Dermis microvascular lymphatic vessel endothelial cell (primary cell): ENCODE measurements at places on chromosomes 11 and 22.
A peak's percentile ranks its signal among the peaks of the same experiment; 100 is the strongest.

GRCh38 chr11:134853992-134854991 lies 442.2 kb upstream of the B3GAT1 start:
- DNase-seq: no peak

DNA sequence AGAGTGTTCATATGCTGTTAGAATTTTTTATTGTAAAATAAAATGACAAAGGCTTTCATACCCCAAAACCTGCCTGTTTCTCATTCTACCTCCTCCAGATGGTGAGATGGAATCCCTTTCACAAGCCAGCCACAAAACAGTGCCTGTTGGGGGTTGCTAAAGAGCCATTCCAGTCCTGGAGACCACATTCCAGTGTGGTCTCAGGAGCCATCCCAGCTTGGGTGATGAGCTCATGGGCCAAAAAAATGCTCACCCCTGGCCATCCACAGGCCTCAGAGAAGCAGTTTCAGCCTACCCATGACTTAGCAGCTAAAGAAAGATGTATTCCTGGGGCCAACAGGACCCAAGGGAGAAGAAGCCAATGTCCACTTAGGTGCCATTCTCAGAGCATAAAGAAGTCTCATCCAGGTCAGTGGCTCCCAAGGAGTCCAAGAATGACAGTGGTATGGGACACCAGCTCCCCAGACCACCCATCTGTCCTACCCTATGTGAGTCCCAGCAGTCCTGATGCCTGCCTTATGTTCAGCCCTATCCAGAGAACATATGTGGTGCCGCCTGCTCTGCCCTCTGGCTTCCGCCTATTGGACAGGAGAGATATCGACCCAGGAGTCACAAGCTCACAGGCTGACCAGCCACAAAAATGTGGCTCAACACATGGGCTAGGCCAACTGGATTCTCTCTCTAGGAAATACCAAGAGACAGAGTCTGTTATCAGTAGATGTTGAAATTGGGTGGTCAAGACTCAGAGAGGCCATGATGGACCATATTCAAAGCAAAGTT lies 26.4 kb downstream of the C11orf91 start:
- no peak for DNase-seq

GRCh38 chr11:115893461-115894099 lies 389.4 kb upstream of the CADM1 start:
- no peak for DNase-seq

DNA sequence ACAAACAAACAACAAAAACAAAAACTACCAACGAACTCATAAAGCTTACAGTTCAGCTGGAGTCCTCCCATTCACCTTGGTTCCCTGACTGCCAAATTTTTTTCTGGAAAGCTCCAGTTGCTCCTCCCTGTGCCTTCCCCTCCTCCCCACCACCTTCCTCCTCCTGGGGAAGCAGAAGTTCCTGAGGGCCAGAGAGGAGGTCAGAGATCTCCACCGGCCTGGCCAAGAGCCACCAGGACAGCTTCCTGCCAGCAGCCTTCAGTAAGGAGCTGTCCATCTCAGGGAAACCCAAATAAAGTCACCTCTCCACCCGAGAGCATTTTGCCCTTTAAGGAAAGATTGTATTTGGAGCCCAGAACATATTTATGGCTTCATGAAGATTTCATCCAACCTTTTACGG lies 20.0 kb downstream of the APLNR start:
- no peak for DNase-seq

GRCh38 chr11:124946735-124947141 lies 7.3 kb upstream of the CCDC15 start:
- no peak for DNase-seq

DNA sequence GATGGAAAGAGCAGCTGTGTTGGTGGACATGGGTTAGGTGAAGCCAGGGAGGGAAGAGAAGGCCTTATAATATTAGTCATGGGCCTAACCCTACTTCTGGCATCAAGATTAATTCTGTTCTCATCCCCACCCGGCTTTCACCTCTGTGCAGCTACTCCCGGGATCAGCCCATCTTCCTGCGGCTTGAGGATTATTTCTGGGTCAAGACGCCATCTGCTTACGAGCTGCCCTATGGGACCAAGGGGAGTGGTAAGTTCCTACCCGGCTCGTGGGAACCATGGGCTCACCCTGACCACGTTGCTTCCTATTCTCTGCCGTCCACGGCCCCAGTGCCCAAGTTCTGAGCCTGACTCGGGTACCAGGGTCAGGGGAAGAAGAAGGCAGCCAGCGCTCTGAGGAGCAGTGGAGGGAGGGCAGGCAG lies 51.6 kb downstream of the ST3GAL4 start:
- DNase-seq: no peak

DNA sequence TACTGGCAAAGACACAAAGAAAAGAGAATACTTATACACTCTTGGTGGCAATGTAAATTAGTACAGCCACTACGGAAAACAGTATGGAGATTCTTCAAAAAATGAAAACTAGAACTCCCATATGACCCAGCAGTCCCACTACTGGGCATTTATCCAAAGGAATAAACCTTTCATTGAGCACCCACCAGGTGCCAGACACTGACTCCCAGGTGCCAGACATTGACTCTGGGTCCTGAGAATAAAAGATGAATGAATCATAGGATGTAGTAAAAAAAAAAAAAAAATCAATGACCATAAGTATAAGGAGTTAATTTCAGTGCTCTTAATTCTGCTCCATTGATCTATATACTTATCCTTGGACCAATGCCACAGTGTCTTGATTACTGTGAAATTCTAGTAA lies 28.2 kb downstream of the HEPHL1 start:
- no peak for DNase-seq

DNA sequence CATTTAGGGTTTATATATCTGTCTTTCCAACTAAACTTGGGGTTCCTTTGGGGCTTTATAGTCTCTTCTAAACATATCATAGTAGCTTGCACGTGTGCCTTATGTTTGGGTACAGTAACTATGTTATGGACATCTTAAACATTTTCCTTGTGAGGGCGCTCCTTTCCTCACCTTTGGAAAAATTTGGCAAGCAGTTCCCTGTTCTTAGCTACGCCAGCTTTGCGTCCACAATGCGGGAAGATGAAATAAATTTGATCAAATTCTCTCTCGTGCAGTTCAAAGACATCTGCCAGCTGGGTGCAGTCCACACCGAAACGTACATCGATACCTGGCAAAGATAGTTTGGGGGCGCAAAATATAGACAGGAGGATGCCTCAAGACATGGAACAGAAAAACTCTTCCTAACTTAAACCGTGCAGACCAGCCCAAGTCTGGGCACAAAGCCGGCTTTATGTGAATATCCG lies 548 bp downstream of the FDXACB1 start:
- no peak for DNase-seq

- no peak for DNase-seq
Observed at GRCh38 chr11:107752949-107753822, 41.3 kb upstream of the SLN start.

DNA sequence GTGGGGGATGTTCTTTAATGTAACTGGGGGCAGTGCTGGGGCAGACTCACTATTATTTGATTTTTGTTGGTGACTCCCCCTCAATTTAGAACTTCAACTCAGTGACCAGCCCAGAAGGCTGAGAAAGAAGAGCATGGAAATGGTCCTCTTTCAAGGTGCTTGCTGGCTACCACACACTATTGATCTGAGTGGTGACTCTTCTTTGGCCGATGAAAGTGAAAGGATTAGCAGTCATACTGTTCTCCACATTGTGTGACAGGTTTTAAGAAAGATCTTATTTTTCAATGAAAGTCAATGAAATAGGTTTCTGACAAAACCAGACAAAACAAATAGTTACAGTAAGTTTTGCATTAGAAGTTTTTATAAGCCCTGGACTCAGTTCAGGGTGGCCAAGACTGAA lies 29.9 kb downstream of the NLRP14 start:
- no peak for DNase-seq

DNA sequence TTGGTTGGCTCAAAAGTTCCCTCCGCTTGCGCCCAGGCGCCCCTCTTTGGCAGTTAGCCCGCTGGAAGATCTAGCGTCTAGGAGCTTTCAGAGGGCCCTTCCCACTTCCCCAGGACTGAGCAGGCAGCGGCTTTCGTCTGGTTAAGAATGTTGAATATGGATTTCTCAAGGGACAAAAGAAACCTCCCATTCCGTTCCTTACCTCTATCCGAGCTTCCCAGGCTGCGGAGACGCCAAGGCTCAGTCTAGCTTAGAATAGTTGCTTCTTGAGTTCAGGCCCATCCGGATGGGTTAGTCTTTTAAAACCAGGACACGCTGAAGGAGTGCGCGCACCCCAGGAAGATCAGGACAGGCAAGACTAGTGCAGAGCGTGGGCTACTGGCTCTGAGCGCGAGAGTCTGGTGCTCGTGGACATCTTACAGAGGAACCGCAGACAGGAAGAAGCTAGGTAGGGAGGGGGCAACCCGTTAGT lies 1.6 kb downstream of the NELL1 start:
- no peak for DNase-seq

DNA sequence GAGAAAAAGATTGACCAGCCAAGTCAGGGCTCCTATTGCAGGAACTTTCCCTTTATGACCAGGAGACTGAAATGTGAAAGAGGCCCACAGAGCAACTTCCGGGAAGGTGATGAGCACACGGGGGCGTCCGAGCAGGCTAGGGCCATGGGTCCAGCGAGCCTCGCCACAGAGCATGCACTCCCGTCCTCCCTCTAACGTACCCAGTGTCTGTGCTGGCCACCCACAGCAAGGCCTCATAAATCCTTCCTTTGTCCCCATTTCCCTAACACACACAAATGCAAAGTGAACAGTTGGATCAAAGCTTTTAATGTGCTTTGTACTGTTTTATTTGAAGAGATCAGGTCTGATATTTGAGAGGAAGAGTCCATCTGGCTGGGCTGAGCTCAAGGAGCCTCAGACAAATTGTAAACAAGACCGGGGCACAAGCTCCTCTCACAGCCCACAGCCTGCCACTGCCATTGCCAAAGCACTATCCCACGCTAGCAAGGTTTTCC lies 44.3 kb downstream of the BLID start:
- no peak for DNase-seq

- DNase-seq: peak; percentile 46
Observed at GRCh38 chr11:5123802-5124521, 14.2 kb downstream of the OR52A5 start.

- DNase-seq: no peak
Observed at GRCh38 chr11:11366793-11367192, 13.7 kb upstream of the CSNK2A3 start.

DNA sequence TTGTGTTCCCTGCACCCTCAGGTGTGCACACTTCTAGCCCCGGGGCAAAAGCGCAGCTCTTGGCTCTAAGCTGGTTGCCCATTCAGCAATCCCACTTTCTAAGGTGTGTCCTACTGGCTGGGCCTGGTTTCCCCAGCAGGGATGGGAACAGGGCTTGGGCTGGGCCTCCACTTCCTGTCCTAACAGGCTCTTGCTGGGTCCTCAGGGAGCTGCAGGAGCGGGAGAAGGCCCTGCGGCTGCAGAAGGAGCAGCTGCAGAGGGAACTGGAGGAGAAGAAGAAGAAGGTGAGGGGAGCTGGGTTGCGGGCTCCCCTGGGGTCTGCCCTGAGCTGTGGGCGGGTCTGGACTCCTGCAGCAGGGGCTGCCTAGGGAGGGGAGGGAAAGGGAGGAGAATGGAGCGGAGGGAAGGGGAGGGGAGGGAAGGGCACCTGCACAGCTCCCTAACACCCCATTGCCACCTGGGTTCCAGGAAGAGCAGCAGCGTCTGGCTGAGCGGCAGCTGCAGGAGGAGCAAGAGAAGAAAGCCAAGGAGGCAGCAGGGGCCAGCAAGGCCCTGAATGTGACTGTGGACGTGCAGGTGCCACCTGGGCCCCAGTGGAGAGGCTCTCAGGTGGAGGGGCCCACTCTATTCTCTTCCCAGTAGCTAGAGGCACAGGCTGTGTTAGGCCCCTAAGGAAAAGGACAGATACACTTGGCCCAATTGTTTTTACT lies 24.6 kb downstream of the INCENP start:
- DNase-seq: no peak

DNA sequence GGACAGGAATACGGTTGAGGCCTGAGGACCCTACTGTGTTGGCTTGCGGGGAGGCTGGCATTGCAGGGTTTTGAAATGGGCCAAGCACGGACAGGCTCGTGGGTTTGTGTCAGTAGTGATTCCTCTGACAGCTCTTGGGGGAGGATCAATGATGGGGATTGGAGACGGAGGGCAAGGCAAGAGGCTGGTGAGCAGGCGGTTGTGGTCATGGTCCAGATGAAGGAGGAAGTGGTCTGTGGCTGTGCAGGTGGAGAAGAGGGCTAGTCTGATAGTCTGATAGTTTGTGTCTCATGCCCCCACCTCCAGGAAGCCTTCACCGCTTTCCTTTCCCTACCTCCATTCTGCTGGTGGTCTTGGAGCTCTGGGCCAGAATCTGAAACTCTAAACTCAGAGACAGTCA lies 3.0 kb downstream of the MAFF start:
- DNase-seq: no peak

DNA sequence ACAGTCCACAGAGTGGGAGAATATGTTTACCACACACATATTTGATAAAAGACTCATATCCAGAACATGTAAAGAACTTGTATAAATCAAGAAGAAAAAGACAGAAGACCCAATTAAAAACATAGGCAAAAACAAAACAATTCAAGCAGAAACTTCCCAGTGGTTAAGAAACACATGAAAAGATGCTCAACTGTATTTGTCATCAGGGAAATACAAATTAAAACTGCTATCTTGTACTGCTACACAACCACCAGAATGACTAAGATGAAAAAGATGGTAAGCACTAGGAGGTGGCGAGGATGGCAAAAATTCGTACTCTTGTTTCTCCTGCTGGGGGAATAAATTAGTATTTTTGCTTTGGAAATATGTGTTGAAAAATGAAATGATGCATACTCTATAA lies 192.3 kb upstream of the C11orf87 start:
- no peak for DNase-seq

- DNase-seq: no peak
Observed at GRCh38 chr11:78635814-78636506, 61.3 kb upstream of the NARS2 start.

GRCh38 chr22:23800297-23801237 lies 13.8 kb downstream of the SMARCB1 start:
- no peak for DNase-seq

DNA sequence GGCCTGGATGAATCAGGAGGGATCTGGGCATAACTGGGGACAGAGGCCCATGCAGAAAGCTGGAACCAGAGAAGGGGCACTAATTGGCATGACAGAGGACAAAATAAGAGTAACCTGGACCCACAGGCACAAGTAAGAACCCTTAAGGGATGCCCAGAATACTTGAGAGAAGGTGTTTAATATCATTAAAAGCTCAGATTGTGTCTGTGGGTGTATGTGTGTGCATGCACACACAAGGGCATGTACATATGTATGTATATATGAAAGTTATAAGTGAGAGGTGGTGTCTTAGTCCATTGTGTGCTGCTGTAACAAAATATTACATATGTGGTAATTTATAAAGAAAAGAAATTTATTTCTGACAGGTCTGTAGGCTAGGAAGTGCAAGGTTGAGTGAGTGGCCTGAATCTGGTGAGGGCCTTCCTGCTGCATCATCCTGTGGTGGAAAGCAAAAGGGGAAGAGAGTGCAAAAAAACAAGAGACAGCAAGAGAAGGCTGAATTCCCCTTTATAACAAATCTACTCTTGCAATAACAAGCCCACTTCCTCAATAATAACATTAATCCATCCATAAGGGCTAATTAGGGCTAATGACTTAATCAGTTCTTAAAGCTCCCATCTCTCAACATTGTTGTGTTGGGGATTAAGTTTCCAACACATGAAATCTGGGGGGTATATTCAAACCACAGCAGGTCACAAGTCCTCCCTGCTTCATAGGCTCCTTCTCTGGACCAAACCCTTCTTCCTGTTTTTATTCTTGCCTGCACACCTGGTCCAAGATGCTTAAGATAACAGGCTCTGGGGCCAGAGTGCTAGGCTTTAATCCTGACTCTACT lies 68.3 kb upstream of the POU2AF2 start:
- DNase-seq: no peak
